ENCODE measurements at places on chromosomes 16 and 17.
A peak's percentile ranks its signal among the peaks of the same experiment; 100 is the strongest.

- DNase-seq = no peak
Observed at GRCh38 chr16:4830408-4830807, 16.7 kb downstream of the GLYR1 start.

DNA sequence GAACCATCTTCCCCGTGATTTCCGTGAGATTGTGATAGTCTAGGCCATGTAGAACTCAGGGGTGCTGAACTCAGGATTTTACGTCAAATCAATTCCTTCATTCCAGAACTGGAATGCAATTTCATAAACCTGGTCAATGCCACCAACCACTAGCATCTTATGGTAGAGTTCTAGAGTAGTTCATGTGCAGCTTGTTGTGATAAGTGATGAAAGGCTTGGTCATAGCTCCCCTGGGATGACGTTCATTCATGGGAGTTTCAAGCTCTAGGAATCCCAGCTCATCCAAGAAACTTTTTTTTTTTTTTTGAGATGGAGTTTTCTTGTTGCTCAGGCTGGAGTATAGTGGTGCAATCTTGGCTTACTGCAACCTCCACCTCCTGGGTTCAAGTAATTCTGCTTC lies 3.7 kb upstream of the DPEP2 start:
- DNase-seq = no peak

DNA sequence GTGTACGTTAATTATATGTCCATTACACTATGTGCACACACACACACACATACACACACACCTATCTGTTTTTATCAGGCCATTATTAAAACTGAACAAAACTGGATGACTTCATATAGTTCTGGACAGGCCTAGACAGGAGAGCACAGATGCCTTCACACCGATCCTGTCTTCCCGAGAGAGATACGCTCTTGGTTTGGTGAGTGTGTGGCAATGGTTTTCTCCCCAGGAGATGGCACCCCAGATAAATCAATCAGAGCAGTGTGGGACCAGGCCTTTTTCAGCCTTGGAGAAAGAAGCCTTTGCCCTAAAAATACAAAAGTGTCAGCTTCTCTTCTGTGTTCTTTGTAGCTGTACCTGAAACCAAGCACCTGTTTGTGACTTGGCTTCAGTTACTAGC lies 83.7 kb downstream of the CPPED1 start:
- DNase-seq = no peak

DNA sequence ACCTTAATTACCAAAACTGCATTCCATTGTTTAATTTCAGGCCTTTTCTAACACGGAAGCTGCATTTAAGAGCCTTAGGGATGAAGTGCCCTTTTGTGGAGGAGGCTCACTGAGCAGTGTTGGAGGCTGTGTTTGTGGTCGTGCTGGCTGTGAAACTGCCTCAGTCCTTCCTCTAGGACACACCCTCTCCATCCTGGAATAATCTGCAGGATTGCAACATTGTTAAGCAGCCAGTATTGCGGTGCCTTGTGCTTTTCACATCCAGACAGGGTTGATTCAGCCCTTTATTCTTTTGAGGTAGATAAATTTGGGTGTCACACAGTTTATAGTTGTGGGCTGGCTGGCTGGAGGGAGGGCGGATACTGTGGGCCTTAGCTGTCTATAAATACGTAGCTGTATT lies 141.6 kb downstream of the CDRT15L2 start:
- DNase-seq = no peak

- no peak for DNase-seq
Observed at GRCh38 chr17:42779936-42780850, at the start of gene WNK4. Gene WNK4, plus strand, starts transcription at chr17:42780610. Its CDS starts 89 bp downstream, at chr17:42780699.

DNA sequence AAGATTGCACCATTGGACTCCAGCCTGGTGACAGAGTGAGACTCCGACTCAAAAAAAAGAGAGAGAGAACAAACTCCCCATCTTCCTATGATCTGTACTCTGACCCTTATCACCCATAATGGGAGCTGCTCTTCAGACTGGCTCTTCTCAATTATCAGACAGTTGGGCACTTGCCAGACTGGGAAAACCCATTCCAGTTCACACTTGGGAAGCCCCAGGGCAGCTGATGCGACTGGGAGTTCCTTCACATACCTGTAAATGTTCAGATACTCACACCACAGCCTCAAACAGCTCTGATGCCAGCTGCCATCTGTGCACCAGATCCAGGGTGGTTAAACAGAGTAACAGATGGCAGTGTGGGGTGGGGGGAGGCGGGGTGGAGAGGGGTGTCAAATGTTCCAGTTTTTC lies 23.8 kb upstream of the TMEM101 start:
- no peak for DNase-seq

- DNase-seq = peak; percentile 38
Observed at GRCh38 chr16:48524348-48525200, 85.4 kb downstream of the N4BP1 start.

GRCh38 chr17:32757963-32758362 lies 119.0 kb downstream of the MYO1D start:
- DNase-seq = no peak

- DNase-seq = no peak
Observed at GRCh38 chr16:67881621-67882161, 3.0 kb upstream of the NRN1L start.

- DNase-seq = no peak
Observed at GRCh38 chr17:2191785-2192184, 111.8 kb downstream of the SMG6 start.

GRCh38 chr16:1357906-1358566 lies 6.3 kb downstream of the GNPTG start:
- DNase-seq = no peak

GRCh38 chr16:71912534-71913275 lies 17.4 kb downstream of the IST1 start:
- no peak for DNase-seq

DNA sequence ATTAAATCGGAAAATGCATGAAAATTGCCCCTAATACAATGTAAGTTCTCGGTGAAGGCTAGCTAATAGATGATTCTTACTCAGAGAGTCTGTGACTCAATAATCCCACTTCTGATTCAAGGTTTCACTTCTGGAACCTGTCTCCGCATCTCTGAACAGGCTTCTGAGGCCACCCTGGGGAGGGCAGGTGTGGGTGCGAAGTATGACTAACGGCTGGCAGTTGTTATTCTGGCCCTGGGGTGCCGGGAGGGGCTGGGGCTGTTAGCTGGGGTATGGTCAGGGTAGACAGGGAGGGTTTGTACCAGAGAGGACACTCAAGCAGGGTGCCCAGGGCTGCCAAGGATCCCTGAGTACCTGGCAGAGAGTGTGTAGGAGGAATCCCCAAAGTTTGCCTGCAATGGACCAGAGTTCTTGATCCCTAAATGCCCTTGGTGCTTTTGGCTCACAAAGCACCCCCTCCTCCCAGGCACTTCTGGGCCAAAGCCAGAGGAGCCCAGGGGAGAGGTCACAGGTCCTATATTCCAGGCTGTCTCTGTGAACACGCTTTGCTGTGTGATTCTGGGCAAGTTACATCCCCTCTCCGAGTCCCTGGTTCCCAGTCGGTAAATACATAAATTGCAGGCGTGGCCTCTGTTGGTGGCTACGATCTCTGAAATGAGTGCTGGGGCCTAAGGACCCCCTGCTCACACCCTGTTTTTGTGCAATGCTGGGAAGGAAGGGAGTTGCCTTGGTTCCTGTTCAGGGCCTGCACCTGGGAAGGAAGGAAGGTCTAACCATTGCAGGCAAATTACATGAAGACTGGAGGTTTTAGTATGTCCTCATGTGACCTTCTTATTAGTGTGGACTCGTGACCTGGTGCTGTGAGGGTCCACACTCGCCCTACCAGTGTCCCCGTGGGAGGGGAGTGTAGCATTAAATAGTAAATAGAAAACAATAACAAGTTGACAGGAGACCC lies 49.9 kb upstream of the CPNE2 start:
- DNase-seq = no peak

DNA sequence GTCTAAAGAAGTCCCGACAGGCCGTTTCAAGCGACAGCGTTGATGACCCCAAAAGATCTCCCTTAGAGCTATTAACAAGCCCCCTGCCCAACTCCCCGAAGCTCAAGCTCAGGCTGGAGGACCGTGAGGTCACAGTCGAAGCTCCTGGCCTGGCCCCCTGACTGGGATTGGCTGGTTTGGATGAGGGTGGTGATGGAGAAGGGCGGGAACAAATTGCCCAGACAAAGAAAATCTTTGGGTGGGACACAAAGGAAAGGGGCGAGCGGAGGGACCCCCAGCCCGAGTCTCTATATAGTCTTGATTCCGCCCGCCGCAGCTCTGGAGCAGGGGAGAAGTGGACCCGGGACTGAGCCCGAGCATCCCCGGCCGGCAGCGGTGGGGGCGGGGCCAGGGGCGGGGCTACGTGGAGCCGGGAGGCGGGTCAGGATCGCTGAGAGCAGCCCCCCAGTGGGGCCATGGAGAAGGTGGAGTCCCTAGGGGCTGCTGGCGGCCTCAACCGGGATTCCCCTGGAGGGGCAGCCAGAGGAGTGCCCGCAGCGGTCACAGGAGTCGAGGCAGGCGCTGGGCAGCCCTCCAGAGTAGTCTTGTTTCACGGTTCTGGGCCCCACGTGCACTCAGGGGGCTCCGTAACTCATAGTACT lies 982 bp upstream of the NEURL4 start:
- peak; percentile 88 for DNase-seq

DNA sequence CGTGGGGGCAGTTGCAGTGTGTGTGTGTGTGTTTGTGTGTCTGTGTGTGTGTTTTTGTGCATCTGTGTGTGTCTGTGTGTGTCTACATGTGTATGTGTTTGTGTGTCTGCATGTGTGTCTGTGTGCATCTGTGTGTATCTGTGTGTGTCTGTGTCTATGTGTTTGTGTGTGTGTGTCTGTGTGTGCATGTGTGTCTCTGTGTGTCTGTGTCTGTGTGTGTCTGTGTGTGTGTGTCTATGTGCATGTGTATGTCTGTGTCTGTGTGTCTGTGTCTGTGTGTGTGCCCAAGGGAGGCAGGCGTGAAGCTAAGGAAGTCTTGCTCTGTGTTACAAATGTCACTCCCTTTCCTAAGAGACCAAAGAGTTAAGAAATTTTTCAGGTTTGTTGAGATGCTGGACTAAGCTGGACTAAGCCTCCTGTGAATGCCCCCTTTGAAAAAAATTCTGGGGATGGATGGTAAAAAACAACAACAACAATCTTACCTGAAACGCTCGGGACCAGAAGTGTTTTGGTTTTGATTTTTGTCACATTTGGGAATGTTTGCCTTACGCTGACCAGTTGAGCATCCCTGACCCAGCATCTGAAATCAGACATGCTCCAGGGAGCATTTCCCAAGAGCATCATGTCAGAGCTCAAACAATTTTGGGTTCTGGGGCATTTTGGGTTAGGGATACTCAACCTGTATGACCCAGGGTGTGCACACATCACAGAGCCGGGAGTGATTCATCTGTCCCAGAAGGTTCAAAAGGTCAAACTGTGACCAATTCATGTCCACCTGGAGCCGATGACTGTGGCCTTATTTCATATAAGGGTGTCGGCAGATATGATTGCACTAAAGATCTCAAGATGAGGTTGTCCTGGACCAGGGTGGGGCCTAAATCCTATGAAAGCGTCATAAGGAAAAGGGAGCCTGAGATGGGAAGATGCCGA lies 48.6 kb upstream of the ZNF469 start:
- DNase-seq = peak; percentile 26

DNA sequence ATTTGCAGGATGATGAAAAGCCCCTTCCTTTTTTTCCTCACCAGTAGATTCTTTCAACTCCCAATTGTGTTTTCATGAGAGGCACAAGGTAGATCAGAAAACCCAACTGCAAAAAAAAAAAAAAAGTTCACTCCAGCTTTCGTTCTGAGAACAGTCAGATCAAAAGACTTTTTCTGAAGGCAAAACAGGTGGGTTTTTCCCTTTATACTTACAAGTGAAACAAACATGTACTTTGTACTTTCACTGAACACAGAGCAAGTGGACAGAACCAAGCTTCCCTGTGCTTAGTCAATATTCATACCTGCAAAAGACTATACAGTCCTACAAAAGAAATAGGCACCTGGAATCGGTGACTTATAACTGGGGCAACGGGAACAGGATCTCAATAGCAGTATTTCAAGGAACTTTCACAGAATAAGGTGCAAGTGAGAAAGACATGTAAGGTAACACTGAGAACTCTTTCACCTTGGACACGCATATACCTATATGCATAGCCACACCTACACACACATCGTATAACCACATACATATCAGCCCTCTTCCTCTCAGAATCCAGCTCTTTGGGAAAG lies 54.1 kb downstream of the TOX3 start:
- no peak for DNase-seq

- peak; percentile 34 for DNase-seq
Observed at GRCh38 chr16:87701505-87701921, 64.3 kb downstream of the KLHDC4 start.

GRCh38 chr16:11093572-11094074 lies 149.3 kb downstream of the CLEC16A start:
- no peak for DNase-seq

DNA sequence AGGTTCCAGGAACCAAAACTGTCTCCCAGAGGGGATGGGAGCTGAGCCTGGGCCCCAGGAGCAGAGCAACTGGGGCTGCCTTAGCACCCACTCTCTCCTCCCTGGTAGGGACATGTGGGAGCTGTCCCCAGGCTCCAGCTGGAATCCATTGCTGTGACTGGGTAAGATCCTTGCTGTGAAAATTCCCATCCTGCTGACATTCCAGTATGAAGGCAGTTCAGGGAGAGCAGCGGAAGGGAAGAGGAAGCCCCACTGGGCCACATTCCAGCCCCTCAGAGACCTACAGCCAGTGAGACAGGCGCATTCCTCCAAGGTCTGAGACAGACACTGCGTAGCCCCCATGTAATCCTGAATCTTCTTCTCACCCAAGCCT lies 24.2 kb downstream of the MYO18A start:
- DNase-seq = no peak

GRCh38 chr17:51948128-51948527 lies 210.4 kb downstream of the CA10 start:
- no peak for DNase-seq

DNA sequence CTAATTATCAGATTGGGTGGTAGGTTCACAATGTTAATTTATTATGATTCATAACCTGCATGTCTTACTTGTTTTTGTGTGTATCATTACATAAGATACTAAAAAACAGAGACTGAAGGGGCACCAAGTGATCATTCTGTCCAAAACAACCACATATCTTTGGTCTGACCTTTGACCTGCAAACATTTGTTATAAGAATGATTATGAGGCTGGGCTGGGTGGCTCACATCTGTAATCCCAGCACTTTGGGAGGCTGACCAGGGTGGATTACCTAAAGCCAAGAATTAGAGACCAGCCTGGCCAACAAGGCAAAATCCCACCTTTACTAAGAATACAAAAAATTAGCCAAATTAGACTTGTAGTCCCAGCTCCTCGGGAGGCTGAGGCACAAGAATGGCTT lies 116.4 kb downstream of the SPAG9 start:
- no peak for DNase-seq

- no peak for DNase-seq
Observed at GRCh38 chr16:62969711-62970318, 933.6 kb upstream of the CDH8 start.

GRCh38 chr16:89589241-89589926 lies 13.8 kb downstream of the CPNE7 start:
- no peak for DNase-seq

GRCh38 chr17:48960834-48961515 lies 7.4 kb downstream of the GIP start:
- DNase-seq = no peak

GRCh38 chr16:74079232-74079586 lies 217.4 kb upstream of the PSMD7 start:
- no peak for DNase-seq
